RPMI8226 (cell line): ENCODE measurements at places on chromosomes 6 and 20.

GRCh38 chr6:128230267-128230989 lies 290.0 kb downstream of the PTPRK start:
- no peak for DNase-seq

- DNase-seq = peak; percentile 89
Observed at GRCh38 chr6:16761471-16762267, 409 bp upstream of the ATXN1 start.

GRCh38 chr6:939526-940252 lies 246.8 kb upstream of the EXOC2 start:
- no peak for DNase-seq

GRCh38 chr6:166007349-166008263 lies 160.0 kb downstream of the TBXT start:
- no peak for DNase-seq

DNA sequence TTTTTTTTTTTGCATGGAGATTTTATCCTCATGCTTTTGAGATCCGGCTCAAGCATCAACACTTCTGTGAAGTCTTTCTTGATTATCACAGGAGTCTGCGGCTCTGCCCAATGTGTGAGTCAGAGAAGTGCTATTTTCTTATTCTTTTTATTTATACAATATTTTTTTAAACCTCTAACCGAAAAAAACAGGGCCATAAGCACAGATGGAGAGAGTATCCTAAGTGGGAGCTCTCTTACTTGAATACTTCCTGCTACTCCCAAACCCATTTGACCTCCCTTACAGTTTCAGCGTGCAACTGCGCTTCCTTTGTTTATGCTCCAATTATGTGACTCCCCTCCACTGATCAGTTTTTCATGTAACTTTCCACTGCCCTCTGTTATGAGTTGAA lies 8.7 kb upstream of the ATXN1 start:
- no peak for DNase-seq

GRCh38 chr6:91279740-91280493 lies 693.0 kb upstream of the MAP3K7 start:
- no peak for DNase-seq

GRCh38 chr20:50199703-50200102 lies 9.1 kb downstream of the CEBPB start:
- no peak for DNase-seq

DNA sequence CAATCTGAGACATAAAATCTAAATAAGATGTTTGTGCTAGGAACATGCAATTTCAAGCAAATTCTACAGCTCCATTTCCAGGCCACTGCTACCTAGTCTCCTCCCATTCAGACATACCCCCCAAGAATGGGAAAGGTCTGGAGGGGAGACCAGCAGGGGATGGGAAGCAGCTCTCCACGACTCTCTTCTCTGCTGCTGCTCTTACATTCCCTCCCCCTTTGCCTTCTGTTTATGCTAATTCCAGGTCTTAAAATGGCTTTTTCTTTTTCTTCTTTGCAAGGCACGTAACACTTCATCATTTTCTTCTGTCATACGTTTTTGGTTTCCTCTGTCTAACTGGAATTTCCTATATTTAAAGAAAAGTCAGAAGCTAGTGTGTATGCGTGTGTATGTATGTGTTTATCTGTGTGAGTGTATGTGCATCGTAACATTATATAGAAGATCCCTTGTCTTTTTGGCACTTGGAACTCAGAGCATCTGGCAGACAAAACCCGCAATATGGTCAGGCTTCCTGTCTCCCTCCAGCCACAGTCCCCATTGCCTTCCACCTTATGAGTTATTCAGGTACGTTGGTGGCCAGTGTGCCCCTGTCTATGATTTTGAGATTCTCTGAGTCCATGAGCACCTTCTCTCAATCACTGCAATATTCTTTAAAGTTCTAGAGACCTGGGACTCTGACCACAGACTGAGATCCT lies 493.7 kb downstream of the BTBD3 start:
- no peak for DNase-seq

DNA sequence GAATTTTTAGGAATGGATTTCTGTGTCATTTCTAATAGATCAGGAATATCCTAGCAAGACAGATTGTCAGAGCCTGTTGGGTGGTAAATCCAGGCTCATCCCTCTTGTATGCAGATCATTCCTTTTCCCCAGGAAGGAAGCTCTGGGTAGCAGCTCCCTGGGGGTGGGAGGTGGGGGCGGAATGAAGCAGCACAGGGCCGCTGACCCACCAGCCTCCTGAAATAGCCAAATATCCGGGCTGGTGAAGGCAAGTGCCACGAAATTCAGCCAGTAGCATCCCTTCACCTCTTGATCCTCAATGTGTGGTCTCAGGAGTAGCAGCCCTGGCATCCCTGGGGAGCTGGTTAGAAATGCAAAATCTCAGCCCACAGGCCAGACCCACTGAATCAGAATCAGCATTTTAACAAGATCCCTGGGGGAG lies 256.9 kb downstream of the LRFN2 start:
- no peak for DNase-seq

DNA sequence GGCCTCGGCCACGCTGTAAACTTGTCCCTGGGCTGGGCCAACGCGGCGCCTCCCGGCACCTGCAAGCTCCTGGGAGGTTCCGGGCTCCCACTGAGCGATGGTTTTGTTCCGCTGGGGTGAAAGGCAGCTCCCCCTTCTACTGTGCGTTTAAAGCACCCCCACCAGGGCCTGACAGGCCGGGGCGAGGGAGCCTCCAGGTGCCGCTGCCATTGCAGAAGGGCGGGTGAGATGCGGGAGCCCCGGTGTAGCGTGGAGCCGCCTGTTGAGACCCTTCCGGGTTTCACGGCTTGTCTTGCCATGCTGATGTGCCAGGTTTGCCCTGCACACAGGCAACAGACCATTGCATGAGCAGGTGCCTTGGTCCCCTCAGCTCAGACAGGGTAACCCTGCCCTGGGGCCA lies 2.9 kb downstream of the COL20A1 start:
- DNase-seq = peak; percentile 22

GRCh38 chr6:20541382-20541781 lies 7.1 kb downstream of the CDKAL1 start:
- no peak for DNase-seq

DNA sequence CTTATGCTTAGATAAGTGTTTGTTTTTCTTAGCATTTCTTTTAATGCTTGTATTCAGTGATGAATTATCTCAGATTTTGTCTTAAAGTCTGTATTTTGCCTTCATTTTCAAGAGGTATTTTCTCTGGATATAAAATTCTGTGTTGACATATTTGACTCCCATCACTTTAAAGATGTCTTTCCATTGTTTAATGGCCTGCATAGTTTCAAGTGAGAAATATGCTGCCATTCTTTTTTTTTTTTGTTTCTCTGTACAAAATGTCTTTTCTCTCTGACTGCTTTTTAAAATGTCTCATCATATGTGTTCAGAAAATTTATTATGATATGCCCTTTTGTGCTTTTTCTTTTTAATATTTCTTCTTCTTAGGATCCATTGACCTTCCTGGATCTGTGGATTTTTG lies 578.0 kb upstream of the NOX3 start:
- no peak for DNase-seq

- DNase-seq = peak; percentile 39
Observed at GRCh38 chr20:32034581-32035425, 17.2 kb upstream of the HCK start.

DNA sequence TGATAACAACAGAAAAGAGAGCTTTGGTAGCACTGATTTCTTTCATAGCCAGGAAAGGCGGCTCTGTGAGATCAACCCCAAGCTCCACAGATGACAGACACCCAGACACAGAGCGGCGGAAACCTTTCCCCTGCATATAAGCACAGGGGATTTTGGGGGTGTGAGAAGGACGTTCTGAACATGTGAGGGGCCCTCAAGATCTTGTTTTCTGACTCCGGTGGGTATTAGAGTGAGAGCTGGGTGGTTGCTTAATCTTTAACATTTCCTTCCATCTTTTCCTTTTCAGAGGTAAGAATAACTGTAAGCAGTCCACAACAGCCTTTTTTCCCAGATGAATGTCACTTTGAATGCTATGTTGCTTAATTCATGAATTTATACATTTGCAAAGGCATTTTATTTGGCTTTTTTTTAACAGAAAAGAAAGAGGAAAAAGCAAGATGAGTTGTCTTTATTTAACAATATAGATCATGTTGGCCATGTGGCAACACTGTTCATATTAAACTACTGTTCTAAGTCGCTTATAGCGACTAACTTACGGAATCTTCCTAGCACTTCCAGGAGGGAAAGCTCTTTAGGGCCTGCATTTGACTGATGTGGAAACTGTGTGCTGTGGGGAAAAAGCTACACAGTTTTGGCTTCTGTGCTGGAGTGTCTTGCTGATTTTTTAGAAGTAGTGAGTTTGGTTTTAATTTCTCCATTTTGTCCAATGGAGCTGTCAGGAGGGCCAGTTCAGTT lies 80.5 kb upstream of the NAA20 start:
- no peak for DNase-seq

- DNase-seq = no peak
Observed at GRCh38 chr6:45599053-45599452, 221.3 kb upstream of the SUPT3H start.

DNA sequence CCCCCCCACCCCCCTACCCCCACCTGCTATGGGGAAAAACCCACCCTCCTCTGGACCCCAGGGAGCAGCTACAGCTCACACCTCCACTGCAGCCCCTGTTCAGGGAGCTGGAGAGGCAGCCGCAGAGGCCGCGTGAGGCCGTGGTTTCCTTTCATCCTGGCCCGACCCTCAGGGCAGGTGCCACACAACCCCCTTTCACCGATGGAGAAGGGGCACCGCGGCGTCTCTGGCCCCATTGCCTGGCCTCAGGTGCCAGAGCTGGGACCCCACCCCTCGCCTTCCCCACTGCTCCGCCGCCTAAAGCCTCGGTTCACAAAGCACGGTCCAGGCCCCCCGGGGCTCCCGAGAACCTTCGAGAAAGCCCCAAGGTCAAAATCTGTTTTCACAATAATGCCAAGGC lies 11.8 kb upstream of the KCNQ2 start:
- DNase-seq = no peak

DNA sequence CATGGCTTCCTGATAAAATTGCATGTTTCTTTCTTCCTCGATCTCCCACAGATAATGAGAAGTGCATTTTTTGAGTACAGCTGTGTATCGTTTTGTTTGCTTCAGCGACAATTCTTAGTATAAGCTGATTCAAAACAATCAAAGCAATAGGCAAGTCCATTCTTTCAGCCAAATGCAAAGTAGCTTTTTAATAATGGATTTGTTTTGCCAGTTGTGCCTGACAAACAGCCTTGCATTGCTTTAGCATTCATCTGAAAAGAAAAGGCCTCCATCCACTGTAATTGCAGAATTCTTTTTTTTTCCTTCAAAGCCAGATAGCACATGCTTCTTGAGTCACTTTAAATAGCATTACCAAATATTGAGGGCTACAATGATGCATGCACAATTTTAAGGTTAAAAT lies 32.0 kb downstream of the TTLL2 start:
- no peak for DNase-seq

DNA sequence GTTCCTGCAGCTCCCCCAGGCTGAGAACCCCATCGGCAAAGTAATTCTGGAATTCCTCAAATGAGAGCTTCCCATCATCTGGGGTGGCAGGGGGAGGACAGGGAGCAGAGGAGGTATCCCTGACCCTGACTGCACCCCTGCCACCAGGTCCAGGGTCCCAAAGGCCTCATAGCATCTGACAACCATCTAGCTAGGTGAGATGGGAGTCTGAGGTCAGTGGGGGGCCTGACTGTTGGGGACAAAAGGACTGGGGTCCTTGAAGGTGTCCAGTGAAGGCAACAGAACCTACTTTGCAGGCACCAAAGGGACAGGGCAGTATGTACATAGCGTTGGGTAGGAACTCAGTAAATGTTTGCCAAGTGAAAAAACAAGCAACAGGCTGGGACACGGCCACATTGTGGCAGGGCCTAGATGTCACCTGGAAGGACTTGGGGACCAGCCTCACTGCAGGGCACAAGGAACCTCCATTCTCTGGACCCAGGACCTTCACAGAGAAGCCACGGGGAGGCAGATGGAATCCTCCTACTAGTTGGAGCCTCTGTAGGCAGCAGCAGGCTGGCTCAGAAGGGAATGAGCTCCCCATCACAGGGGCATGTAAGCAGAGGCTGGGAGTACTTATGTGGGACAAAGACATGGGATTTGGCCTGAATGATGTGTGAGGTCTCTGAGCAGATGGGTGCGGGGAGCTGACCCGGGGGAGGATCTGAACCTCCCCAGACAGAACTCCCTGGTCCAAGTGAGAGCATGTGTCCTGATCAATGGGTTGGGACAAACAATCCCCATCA lies 3.3 kb downstream of the NECAB3 start:
- no peak for DNase-seq

- no peak for DNase-seq
Observed at GRCh38 chr20:52425701-52426100, 234.1 kb upstream of the ZFP64 start.

DNA sequence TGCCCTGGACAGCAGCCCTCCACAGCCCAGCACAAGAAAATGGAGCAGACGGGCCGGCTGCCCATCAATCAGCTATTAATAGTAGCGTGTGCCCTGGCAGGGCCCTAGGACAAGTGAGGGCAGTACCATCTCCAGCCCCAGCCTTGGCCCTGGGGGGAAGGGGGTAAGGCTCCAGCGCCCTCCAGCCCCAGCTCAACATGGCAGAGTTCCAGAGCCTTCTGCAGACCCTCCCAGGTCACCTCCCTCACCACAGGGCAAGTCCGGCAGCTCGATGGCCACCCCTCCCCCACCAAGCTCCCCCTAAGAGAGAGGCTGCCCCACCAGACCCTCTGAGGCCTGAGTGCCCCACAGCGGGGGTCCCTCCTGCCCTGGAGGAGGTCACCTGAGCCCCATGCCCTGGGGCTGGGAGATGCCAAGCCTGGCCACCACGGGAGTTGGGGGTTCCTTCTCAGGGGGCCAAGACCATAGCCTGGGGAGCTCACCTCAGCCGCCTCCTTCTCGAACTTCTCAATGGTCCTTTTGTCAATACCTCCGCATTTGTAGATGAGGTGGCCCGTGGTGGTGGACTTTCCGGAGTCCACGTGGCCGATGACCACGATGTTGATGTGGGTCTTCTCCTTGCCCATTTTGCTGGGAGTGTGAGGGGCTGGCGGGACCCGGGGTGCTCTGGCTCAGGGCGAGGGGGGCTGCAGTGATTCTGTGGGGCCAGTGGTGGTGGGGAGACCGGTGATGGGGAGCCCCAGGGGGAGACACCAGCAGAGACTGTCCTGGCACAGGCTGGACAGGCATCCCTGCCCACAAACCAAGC lies 1.5 kb downstream of the EEF1A2 start:
- no peak for DNase-seq

GRCh38 chr6:2630891-2631571 lies 119.7 kb downstream of the MYLK4 start:
- no peak for DNase-seq

GRCh38 chr20:41482647-41483552 lies 116.3 kb upstream of the EMILIN3 start:
- no peak for DNase-seq

DNA sequence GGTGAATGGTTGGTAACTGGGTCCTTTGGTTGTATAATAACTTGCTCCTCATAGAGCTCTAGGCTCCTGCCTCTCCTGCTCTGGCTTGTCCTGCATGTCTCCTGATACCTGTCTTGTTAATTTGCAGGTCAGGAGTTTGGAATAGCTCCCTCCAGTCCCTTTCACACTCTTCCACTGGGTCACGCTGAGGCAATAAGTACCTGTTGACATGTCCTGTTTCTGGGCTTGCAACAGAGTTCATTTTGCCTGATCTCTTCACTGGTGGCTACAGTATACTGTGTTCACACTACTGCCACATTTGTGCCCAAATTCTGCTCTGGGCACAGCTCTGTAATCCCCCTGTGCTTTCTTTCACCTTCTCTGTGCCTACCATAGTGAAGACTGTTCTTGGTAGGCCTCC lies 25.4 kb upstream of the C20orf144 start:
- DNase-seq = no peak

GRCh38 chr6:118902726-118903125 lies 8.8 kb downstream of the ASF1A start:
- no peak for DNase-seq
